ENCODE measurements at places on chromosomes 7 and 10.

GRCh38 chr7:95335093-95335492 lies 10.8 kb upstream of the PON1 start:
- no peak for DNase-seq

DNA sequence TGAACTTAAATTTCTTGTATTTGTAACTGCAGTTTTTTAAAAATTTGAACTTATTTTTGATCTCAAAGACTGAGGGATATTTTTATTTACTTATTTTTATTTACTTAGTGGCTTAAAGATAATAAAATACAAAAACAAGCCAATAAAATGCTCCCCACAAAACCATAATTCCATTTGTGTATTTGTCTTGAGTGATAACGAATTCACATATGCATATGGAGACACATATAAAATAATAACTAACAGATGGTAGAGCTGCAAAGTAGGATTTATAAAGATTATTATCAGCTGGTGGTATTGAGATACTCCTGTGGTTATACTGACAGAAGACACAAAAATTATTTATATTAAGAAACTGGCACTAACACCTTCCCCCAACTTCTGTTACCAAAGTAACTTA lies 90.2 kb upstream of the RPA3 start:
- DNase-seq: no peak

- DNase-seq: no peak
These were observed 76.3 kb downstream of the FOXL3 start for GRCh38 chr7:366161-366803.

DNA sequence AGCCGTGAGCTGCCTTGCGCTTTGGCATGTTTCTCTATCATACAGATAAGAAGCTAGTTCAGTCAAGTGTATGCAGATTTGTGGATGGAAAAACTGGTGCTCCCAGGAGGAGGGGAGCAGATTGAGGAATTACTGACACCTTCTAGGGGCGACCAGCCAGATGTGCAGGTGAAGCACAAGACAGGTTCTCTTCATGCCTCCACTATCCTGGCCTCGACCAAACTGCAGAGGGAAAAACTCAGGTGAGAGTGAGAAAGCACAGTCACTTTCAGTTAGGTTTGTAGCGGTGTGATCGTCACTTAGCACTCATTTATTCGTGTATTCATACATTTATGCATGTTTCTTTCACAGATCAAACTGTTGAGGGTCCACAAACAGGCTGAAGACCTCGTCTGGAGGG lies 600 bp upstream of the DBNL start:
- DNase-seq: no peak

GRCh38 chr7:155053002-155053401 lies 17.1 kb upstream of the HTR5A start:
- DNase-seq: no peak

DNA sequence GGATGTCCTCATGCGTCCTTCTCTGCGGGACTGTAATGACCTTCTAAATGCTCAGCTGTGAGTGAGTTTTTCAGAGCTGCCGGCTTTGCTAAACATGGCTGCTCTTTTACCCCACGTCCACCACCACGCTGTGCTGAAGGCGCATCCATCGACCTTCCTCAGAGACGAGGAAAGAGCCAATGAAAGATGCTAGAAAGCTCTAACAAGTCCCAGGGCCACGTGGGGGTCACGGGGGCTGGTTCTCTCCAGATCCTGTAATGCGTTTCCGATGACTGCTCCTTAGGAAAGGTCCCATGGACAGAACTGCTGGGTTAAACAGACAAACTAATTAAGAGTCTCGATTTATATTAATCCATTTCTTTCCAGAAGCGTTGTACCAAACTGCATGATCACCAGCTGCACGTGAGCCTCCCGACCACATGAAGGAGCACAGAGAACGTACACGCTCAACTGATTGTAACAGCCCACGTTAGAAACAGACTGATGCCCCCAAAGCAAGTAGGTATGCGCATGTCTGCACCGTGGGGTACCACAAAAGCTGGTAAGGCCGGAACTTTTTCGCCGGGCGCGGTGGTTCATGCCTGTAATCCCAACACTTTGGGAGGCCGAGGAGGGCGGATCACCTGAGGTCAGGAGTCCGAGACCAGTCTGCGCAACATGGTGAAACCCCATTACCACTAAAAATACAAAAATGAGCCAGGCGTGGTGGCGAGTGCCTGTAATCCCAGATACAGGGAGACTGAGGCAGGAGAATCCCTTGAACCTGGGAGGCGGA lies 109.6 kb downstream of the TCERG1L start:
- no peak for DNase-seq

- DNase-seq: no peak
These were observed 213.6 kb upstream of the FZD1 start for GRCh38 chr7:91050677-91051076.

GRCh38 chr10:131848296-131848695 lies 52.5 kb upstream of the PPP2R2D start:
- no peak for DNase-seq

DNA sequence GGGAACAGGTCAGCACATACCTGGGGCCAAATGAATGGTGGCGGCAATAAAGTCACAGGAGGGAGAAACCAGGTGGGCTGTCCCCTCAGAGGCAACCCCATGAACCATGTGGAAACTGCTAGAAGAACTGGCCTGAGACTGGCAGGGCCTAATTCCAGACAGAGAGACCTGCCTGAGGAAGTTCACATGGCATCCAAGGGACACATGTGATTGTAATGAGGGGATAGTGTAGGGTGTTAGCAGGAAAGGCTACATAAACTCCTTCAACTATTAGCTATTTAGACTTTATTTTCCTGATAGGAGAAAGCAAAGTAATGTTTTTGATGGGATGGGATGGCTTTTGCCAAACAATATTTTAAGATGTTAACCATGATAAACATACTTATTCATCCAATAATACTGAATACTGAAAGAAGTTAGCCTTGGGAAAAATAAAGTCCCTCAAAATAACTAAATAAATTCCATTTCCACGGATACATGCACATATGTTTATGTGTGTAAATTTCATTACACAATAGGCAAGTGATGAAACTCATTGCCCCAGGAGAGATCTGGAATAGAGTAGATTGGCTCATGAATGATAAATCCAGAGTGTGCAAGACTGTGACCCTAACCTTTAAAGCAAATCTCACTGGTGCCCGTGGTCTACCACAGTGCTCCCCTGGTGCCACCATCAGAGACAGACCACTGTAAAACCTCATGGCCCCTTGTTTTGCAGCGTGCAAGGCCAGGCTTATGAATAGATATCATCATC lies 137.0 kb downstream of the NRF1 start:
- no peak for DNase-seq

GRCh38 chr10:119812684-119813083 lies 60.0 kb downstream of the MCMBP start:
- DNase-seq: no peak

GRCh38 chr7:99731638-99732374 lies 3.2 kb downstream of the CYP3A7 start:
- DNase-seq: no peak

DNA sequence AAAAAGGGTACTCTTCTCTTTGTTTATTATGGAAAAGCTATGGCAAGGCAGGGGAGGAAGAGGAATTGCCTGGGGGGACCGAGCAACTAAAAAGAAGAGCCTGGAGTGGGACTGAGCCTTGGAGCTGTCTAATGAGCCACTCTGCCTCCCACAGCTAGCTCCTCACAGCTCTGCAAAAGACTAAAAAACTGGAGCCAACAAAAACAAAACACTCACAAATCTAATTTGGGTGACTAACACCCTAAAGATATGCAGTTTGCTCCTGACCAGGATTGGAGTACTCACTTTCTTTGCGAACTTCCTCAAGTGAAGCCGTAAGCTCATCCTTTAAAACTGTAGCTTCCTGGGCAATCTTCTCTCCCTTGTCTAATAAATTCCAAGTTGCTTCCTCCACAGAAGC lies 89.4 kb downstream of the CTNNA3 start:
- DNase-seq: no peak

DNA sequence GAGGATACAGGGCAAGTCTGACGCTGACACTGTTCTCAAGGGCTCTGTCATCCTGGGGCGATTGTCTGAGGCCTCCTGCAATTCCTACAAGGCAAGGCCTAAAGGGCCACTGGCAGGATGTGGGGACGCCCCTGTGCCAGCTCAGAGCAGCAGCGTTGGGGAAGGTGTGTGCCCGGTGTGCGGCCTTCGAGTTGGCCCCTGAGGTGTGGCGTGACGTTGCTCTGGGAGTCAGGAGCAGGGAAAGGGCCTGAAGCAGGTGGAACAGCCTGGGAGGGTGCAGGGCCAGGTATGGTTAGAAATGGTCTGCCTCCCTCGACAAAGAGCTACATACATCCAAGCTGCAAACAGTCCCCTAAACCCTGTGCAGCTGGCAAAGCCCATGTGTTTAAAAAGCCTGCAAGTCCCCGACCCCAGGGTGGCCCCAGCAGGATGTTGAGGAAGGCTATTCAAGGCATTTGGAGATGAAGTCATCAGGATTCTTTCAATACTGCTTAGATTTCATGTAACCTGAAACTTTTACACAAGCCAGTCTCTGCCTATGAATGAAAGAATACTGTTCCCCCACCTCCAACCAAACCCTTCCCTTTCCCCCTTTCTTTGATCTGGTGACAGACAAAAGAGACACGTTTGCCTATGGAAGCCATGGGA lies 142.5 kb upstream of the TNS3 start:
- no peak for DNase-seq

DNA sequence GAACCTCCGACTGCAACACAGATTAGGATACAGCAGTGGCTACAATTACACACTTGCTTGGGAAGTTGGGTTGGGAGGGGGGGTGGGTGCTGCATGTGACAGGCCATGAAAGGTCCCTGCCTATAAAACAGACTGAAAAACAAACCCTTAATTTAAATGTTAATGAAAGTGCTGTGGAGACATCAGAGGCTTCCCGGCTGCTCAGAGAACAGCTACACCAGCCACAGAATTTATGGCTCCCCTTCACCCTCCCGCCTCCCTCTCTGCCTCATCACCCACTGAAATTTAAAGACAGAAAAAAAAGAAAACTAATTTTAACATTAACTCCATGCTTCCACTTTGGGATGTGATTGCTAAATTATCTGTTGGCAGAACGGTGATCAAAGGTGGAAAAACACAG lies 34.7 kb downstream of the FBXW4 start:
- no peak for DNase-seq

DNA sequence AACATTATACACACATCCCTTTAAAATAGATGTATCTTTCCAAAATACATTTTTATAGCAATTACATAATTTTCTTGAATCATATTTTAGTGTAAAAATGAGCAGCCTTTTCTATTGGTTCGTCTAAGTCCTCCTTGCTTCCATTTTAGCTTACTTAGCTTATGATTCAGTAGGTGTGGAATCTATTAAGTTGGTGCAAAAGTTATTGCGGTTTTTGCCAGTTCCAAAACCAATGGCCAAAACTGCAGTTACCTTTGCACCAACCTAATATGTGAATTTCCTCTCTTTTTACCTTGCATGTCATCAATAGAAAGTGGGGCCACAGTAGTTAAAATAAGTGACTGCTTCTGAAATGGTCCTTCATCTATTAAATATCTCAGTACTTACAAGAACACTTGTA lies 279.0 kb downstream of the OTUD1 start:
- no peak for DNase-seq

- DNase-seq: no peak
These were observed 453.4 kb upstream of the NFE2L3 start for GRCh38 chr7:25698451-25699113.

DNA sequence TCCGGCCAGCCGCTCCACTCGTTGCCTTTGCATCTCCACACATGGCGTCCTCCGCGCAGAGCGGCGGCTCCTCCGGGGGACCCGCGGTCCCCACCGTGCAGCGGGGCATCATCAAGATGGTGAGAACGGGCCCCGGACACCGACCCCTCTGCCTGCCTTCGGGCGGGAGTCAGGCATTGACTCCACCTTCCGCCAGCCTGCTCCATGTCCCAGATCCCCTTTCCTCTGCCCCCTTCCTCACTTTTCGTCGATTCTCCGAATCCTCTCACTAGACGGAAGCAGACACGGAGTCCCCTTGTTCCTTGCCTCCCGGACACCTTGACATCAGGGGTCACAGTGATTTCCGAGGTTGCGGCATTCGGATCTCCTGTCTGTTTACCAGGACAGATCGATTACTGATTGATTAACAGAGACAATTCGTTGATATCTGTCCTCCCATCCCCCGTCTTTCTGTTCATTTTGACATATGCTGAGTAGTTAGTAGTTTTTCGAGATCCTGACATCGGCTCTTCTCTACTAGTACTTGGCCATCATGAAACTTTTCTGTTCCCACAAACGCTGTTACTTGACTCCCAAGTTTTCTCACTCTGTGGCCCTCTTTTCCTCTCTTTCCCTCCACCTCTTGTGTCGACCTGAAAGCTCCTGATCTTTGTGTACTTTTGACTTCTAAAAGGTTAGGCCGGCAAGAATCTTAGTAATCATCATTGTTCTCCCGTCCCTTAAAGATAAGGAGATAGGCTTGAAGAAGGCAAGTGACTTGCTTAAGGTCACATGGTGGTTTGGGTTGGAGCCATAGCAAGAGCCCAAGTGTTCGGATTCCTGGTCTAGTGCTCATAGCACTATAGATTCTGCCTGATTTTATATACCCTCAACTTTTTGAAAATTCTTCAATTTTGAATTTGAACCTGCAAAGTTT lies 597 bp downstream of the SND1 start:
- DNase-seq: no peak

DNA sequence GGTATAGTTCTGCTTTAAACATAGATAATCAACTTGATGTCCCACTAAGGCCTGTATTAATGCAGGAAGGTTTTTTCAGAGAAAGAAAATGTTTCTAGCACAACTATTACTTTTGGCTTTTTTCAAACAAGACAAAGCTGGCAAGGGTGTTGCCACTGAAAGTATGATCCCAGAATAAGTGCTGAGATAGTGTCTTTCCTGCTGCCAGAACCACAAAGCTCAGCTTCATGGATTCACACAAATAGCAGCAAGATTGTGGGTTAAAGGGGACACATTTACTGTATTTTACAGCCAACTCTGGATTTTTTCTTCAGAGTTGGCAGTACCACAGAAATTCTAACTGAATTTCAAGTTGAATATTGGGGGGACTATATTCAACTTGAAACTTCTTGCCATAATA lies 4.3 kb downstream of the NCOA4 start:
- DNase-seq: no peak

DNA sequence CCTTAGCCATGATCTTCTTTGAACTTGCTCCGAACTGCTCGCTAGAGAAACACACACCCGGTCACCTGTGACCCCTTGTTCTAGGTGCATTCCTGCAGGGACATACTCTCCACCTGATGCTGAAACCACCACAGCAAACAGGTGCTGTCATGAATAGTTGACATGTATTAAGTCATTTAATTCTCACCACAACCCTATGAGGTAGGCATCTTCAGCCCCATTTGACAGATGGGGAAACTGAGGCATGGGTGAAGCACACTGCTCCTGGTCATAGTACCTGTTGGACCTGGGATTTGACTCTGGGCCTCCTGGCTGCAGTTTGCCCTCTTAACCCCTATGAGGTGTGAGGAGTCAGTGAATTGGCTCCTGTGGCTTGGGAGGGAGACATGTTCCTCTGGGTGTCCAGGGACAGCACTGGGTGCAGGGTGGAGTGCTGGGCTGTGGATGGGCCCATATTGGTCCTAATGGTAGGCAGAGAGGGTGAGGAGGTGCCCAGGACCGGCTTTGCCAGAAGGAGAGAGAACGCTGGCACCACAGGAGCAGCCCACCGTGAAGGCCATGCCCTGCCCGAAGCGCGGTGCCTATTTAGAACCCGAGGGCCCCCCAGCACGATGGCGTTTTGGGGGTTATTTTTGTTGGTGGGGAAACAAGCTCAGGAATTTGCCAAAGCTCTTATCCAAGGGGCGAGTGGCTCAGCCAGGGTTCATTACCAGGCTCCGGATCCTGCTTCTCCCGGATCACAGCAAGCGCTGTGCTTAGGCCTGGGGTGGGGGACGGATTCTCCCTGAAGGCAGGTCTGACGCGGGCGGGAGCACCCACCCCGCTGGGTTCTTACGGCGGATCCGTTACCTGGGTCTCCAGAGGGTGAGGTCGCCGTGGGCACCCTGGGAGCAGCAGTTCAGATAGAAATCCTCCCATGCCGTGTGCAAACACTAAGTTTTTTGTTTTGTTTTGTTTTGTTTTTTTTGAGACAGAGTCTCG lies 52.3 kb downstream of the GLRX3 start:
- DNase-seq: no peak
